AG08396 (cell line): ENCODE measurements at places on chromosomes 4 and X.

GRCh38 chr4:148800940-148801339 is 358.7 kb upstream of the NR3C2 start:
- DNase-seq = no peak

GRCh38 chr4:169059306-169060211 is 49.5 kb upstream of the CBR4 start:
- no peak for DNase-seq

- DNase-seq = peak; percentile 14
Observed at GRCh38 chrX:19579485-19579884, 64.2 kb upstream of the MAP3K15 start.

- DNase-seq = no peak
Observed at GRCh38 chr4:118849867-118850487, 14.1 kb upstream of the SEC24D start.

DNA sequence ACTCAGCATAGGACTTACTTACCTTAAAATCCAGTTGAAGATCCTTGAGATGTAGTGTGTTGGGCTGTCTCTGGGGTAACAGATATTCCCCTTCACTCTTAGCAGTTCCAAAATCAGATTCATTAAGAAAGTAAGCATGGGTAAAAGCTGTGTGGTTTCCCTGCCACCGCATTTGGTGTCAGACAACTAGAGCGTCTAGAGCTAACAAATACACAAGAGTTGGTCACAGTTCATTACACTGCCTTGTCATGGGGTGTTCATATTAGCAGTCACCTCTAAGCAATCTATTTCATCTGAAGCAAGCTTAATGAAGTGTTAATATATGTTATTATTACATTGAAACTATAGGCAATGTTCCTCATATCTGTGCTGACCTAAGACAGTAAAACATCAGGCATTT is 342.8 kb downstream of the PPARGC1A start:
- DNase-seq = no peak
